ENCODE measurements at places on chromosomes 11 and 22.

DNA sequence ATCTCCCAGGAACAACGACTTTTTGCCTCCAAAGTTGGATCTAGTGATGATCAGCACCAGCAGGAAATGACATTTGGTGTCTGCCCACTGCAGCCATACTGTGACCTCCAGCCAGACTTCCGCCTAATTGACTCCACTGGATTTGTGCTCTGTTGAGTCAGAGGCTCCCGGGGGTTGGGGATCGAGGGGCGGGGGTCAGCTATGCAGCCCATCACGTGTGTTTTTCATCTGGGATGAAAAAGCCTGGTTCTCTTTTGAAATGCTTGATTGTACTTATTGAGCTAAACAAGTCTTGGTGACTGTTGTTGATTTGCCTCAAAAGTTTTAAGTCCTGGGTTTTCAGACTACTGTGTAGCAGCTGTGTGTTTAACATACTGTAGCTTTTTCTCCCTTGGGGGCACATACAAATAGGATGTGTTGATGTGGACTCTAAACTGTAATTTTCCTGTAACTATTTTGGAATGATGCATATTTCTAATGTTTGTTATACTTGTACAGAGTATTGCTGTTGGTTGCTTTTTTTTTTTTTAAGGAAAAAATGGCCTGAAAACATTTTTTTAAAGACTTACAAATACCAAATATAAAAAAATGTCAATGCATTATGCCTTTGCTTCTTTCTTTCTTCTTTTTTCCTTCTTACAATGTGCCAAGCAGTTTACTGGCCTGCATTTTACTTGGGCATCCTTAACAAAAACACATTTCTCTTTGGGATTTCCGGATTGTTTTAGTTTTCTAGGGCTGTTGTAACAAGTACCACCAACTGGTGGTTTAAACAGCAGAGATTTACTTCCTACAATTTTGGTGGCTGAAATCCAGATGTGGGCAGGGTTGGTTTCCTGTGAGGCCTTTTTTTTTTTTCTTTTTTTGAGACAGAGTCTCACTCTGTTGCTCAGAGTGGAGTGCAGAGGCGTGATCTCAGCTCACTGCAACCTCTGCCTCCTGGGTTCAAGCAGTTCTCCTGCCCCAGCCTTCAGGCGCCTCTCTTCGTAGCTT lies 46.1 kb upstream of the OR4B1 start:
- 0 out of 2 replicates have a peak, but pooled peaks cover 6% of the 10 kb centered on the region for H3K36me3 ChIP-seq
- no peaks in the 10 kb centered on the region for H3K27me3 ChIP-seq
- peak overlapping the region; percentile 30 for H3K4me3 ChIP-seq
- H3K27ac ChIP-seq: peak overlapping the region; percentile 64
- peaks cover 29% of the 10 kb centered on the region for H3K4me1 ChIP-seq
- peak; percentile 76 for DNase-seq

DNA sequence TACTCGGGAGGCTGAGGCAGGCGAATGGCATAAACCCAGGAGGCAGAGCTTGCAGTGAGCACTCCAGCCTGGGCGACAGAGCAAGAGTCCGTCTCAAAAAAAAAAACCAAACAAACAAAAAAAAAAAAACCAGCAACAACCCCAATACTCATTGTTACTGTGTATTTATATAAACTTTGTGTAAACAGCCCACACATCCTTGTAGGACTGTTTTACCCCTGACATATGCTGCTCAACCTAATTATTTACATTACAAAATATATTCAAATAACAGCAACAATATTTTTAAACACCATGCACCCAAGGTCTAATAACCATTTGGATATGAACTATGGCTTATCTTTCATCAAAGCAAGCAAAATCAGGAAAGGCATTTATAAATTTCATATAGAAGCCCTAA lies 284.1 kb downstream of the TTC28 start:
- no peak overlapping the region for H3K4me3 ChIP-seq
- no peak for DNase-seq
- H3K4me1 ChIP-seq: peaks cover 25% of the 10 kb centered on the region
- H3K27me3 ChIP-seq: no peaks in the 10 kb centered on the region
- H3K36me3 ChIP-seq: no peaks in the 10 kb centered on the region
- H3K27ac ChIP-seq: peak overlapping the region; percentile 29

GRCh38 chr11:2898366-2899079 lies 12.9 kb upstream of the CDKN1C start:
- no peak overlapping the region for H3K4me3 ChIP-seq
- H3K27me3 ChIP-seq: no peaks in the 10 kb centered on the region
- H3K27ac ChIP-seq: no peak overlapping the region
- no peaks in the 10 kb centered on the region for H3K36me3 ChIP-seq
- DNase-seq: peak; percentile 94

- DNase-seq: no peak
- no peak overlapping the region for H3K4me3 ChIP-seq
- H3K27me3 ChIP-seq: 0 out of 2 replicates have a peak, but pooled peaks cover 10% of the 10 kb centered on the region
- H3K27ac ChIP-seq: no peak overlapping the region
These were observed 12.4 kb upstream of the BRSK2 start for GRCh38 chr11:1377231-1377780.

DNA sequence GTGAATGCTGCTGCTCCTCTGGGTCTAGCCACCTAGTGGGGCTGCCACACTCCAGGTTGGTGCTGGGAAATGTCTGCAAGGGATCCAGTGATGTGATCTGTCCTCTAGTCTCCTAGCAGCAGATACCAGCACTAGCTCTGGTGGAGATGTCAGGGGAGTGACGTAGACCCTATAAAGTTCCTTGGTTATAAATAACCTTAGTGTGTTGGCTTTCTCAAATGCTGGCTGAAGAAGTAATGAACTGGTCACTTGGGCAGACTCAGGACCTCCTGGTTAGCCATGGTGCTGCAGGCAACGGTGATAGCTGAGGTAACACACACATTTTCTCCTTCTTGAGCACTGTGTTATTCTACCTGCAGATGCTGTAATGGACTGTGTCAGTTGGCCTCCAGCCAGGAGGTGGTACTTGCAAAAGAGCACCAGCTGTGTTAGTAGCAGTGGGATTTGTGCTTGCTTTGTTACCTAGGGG lies 35.5 kb downstream of the BBOX1 start:
- H3K4me1 ChIP-seq: peaks cover 11% of the 10 kb centered on the region
- no peak for DNase-seq
- no peak overlapping the region for H3K4me3 ChIP-seq
- H3K27me3 ChIP-seq: no peaks in the 10 kb centered on the region

- no peaks in the 10 kb centered on the region for H3K27me3 ChIP-seq
- H3K36me3 ChIP-seq: peaks cover 50% of the 10 kb centered on the region
- H3K27ac ChIP-seq: peak overlapping the region; percentile 99
- peak; percentile 97 for DNase-seq
- H3K4me3 ChIP-seq: peak overlapping the region; percentile 97
These were observed 65.1 kb upstream of the PPARA start for GRCh38 chr22:46084943-46085827.

- no peak overlapping the region for H3K27ac ChIP-seq
- no peak overlapping the region for H3K4me3 ChIP-seq
- H3K4me1 ChIP-seq: peaks cover 3% of the 10 kb centered on the region
- H3K36me3 ChIP-seq: no peaks in the 10 kb centered on the region
These were observed 38.6 kb upstream of the BMAL1 start for GRCh38 chr11:13238879-13239514.

DNA sequence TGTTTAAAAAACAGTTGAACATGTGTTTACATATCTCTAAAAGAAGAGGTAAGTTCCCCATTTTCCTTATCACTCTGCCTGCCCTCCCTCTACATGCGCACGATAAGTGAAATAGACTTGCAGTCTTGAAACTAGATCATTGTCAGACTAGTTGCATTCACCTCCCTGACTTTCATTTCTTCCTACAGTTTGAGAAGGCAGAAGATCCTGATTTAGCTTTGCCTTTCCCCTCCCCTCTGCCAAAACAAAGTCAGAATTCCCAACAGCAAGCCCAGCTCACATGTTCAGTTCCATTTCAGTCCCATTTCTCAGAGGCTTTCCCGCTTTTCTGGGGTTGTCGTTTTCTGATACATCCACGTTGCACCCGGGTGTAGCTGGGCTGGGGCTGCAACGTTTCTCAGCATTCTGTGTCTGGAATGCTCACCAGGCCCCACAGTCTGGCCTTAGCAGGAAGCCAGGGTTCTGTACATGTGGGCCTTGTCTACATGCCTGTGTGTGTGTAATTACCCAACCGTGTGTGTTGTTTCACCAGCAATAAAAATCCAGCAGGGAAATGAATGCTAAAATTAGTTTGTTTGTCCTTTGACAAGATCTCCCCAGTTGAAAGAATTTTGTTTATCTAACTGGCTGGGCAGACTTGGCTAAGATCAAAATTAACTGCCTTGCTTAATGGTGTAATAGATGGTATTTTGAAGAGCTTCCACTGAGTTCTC lies 179.2 kb downstream of the DBX1 start:
- no peak overlapping the region for H3K4me3 ChIP-seq
- peaks cover 45% of the 10 kb centered on the region for H3K4me1 ChIP-seq
- H3K27ac ChIP-seq: peak overlapping the region; percentile 94
- DNase-seq: peak; percentile 59
- H3K27me3 ChIP-seq: no peaks in the 10 kb centered on the region

DNA sequence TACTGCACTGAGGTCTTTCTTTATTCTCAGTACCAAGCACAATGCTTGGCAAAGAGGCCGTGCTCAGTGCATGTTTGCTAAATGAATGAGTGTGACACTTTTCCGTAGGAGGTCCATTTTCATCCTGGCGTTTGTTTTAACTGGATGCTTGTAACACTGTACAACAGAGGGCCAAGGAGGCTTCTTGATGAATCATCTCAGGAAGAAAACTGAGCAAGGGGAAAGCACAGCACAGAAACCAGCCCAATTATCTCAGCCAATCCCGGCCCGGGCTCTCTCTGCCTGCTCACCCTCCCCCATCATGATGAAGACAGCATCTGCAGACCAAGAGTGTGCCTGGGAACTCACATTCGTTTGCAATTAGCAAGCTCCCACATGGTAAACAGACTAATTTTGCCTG lies 570.3 kb downstream of the OPCML start:
- H3K27me3 ChIP-seq: peaks cover 4% of the 10 kb centered on the region
- no peak overlapping the region for H3K4me3 ChIP-seq
- no peaks in the 10 kb centered on the region for H3K36me3 ChIP-seq
- H3K27ac ChIP-seq: peak overlapping the region; percentile 19
- peaks cover 6% of the 10 kb centered on the region for H3K4me1 ChIP-seq

DNA sequence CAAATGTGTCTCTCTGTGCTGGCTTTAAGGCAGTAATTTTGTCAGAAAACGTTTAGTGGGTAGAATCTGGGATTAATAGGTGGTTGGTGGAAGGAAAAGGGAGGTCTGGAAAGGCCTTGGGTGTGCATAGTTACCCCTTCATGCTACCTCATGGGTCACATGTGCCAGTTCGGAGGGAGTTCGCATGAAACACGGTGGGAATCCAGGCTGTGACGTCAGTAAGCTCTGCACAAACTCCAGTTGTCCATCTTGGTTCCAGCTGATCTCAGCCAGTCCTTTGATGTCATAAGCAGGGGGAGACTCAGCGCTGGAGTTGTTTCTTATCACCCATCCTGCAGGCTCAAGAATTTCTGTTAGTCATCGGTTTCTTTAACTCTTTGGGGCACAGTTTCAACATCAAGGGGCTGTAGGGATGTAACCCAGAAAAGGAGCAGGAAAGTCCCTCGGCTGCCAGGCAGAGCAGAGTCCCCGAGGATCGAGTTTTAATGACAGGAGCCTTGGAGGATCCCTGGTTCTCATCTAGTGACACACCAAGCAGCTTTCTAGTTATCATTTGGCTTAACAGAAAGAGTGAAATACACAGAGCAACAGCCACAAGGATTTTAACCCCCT lies 28.9 kb downstream of the MOV10L1 start:
- no peaks in the 10 kb centered on the region for H3K36me3 ChIP-seq
- H3K4me1 ChIP-seq: peaks cover 12% of the 10 kb centered on the region
- no peaks in the 10 kb centered on the region for H3K27me3 ChIP-seq
- H3K27ac ChIP-seq: no peak overlapping the region

- no peaks in the 10 kb centered on the region for H3K27me3 ChIP-seq
- H3K4me3 ChIP-seq: no peak overlapping the region
- H3K36me3 ChIP-seq: no peaks in the 10 kb centered on the region
- DNase-seq: peak; percentile 35
- no peaks in the 10 kb centered on the region for H3K4me1 ChIP-seq
These were observed 2.3 kb downstream of the EXT2 start for GRCh38 chr11:44097821-44098220.

DNA sequence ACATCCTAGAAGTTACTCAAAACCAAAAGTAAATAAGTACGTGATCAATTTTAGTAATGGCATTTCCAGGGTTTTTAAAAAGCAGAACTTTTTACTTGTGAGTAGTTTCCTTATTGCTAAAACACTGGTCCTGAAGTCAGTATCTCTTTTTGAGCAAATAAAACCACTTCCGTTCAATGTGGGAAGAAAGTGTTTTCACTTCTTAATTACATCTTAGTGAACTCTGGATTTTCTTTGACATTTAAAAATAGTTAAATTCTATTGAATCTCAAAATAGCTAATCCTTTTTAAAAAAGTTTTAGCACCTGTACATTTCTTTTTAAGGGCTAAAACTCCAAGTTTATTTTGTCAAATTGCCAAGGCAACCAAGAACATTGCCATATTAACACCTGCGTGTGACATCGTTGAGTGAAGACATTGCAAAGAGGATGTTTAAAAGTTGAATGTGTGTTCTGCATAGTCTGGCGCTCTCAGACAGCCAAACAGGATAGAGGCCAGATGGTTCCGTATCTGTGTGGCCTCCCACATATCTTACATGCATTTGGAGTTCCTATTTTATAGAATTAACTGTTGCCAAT lies 17.2 kb upstream of the OR5B21 start:
- no peak for DNase-seq
- peaks cover 7% of the 10 kb centered on the region for H3K4me1 ChIP-seq
- no peak overlapping the region for H3K27ac ChIP-seq
- H3K27me3 ChIP-seq: no peaks in the 10 kb centered on the region
- H3K36me3 ChIP-seq: peaks cover 47% of the 10 kb centered on the region

DNA sequence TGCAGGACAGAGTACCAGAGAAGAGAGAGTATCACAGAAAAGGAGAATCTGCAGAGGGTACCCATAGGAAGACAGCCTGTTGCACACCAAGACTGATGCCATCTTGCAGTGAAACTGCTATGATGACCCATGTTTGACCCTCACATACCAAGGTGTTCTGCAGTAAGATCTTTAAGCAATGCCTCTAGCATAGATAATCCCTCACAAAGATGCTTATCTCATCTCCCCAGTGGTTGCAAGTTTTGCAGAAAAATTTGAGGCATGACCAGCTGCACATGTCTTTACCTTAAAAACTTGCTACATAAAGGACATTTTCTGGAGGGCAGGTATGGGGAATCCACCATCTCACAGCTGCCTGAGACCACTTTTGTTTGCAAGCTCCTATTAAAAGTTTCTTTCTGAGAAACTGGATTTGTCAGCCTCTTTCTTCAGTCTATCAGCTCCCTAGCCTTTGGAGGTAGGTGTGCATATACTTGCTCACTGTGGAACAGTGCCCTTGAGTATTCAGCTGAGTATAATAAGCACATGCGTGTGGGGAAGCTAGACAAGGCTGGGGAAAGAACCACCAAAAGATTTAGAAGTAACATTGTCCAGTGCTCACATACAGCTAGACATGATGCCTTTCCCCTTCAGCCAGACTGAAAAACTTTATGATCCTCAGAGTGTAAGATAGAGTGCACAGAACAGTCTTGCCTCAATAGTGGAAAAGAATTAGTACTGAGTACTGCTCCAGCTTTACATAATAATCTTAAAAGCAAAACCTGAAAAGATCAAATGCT lies 100.3 kb upstream of the TEAD1 start:
- H3K4me3 ChIP-seq: no peak overlapping the region
- H3K27ac ChIP-seq: no peak overlapping the region
- peaks cover 12% of the 10 kb centered on the region for H3K4me1 ChIP-seq
